ENCODE measurements at places on chromosomes 16 and 17.

DNA sequence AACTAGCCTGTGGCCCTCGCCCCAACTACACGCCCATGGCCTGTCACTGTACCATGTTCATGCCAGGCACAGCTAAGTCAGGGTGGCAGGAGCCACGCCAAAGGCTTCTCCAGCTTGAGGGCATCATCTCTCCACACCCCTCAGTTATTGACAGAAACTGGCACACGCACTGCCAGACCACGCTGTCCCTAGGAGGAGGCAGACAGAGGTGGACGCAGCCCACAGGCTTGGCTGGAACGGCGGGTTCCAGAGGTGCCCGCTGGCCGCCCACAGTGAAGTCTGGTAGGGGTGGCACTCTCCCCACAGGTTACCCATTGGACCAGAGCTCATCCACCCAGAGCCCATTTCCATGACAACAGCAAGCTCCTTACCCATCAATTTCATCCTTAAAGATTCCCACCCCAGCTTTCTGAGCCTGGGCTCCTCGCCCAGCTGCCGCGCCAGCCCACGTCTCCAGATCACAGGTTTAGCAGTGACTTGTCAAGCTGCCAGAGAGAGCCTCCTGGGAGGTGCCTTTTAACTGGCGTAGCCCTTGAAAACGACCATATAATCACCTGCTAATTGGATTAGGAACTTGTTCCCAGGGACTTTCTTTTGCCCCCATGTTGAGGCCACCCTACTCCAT is 27.9 kb downstream of the RPRML start:
- DNase-seq, result no peak

DNA sequence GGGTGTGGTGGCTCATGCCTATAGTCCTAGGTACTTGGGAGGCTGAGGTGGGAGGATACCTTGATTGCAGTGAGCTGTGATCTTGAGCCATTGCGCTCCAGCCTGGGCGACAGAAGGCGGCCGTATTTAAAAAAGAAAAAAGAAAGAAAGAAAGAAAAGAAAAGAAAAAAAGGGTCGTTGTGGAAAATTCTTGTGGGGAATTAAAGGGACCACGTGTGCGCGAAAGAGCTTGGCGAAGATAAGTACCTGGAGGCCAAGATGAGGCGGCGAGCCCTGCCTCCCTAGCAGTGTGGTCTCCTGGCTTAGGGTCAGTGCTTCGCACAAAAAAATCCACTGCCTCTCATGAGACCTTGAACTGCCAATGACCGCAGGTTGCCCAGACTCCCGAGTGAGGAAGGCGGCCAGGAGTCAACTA is 728 bp upstream of the NMT1 start:
- no peak for DNase-seq

- DNase-seq, result peak; percentile 66
These were observed 187.4 kb downstream of the C16orf95 start for GRCh38 chr16:87129771-87130170.

DNA sequence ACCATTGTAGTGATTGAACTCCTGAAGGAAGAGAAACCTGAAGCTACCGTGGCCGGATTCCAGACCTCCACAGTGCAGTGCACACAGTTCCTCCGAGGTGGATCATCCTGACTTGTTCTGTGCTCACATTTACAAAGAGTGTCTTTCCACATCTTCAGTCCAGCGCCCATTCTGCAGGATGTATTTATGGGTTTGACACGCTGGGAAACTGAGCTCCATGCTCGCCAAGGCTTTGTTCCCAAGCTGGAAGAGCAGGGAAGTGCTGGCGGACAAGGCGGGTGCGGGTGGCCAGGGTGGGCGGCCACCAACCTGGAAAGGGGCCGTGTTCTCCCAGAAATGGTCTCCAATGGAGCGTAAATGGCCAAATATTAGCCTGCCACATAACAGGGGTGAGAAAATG is 227.9 kb downstream of the IRF8 start:
- no peak for DNase-seq

- no peak for DNase-seq
These were observed 25.1 kb downstream of the PLCG2 start for GRCh38 chr16:81804134-81804610.

DNA sequence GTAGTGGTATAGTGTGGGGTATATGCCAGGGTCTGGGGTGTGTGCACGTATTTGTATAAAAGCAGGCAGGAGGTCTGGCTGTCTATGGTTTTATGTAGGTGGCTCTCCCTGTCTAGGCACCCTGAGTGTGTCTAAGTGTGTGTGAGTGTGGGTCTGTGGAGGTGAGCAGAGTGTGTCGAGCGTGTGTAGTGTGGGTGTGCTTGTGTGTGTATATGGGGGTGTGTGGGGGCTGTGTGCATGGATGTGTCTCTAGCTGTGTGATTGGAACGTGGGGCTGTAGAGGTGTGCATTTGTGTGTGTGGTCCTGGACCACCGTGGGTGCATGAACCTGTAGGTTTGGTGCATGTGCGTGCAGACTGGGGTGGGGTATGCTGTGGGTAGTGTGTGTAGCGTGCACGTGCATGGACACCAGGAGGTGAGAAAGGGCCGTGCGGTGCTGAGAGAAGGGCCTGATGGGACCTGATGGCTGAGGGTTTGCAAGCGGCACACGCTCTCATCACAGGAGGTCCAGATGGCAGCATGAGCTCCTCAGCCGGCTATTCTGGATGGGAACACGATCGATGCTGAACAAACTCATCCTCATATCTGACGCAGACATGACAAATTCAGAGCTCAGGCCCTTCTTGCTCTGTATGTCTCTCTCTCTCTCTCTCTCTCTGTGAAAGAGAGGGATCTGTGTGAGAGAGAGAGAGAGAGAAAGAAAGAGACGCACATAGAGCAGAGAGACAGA is 27.7 kb downstream of the SPACA3 start:
- DNase-seq, result no peak

- no peak for DNase-seq
These were observed 14.2 kb upstream of the CCNF start for GRCh38 chr16:2415085-2415484.

- DNase-seq, result no peak
These were observed 46.5 kb downstream of the MAPT start for GRCh38 chr17:45940826-45941225.

DNA sequence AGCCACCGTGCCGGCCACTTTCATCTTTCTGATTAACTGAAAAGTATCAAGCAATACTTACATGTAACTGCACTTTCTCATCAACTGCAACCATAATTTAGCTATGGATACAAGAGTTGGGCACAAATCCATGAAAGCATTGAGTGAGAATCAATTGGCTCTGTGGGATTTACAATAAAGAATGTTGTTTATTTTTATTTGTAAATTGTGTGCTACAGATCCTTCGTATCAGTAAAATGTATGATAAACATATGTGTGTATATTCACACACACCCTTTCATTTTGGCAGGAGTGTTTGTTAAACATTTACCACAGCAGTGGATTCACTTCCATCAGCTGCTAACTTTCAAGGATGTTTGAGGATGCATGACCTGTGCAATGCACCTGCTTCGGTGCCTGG is 411.0 kb downstream of the WWOX start:
- no peak for DNase-seq

- no peak for DNase-seq
These were observed 296.1 kb upstream of the SOX9 start for GRCh38 chr17:71824671-71825070.

GRCh38 chr17:17904166-17905035 is 67.6 kb upstream of the SREBF1 start:
- DNase-seq, result no peak

All from hepatic stellate cell (primary cell).